ENCODE measurements at places on chromosomes 1 and 21. TPM values are rescaled to one million over a fixed set of nuclear protein-coding genes. Genes with fewer than 3 reads are reported as not detected.

Gene RGS18
- 0.74 TPM for polyA plus RNA-seq

Gene SHE
- 10.0 TPM for polyA plus RNA-seq

- no peak for DNase-seq
Measured at GRCh38 chr1:98030483-98030882, 109.6 kb upstream of the DPYD start.

GRCh38 chr21:36297406-36297937 lies 22.5 kb upstream of the MORC3 start:
- DNase-seq: no peak

Measured in muscle of arm (tissue), 14 donors.